ENCODE measurements at places on chromosomes 7 and 10. TPM values are rescaled to one million over a fixed set of nuclear protein-coding genes. Genes with fewer than 3 reads are reported as not detected.

GRCh38 chr7:22663357-22663718 lies 63.7 kb upstream of the IL6 start:
- DNase-seq: no peak

GRCh38 chr10:64648915-64649314 lies 1127.7 kb downstream of the REEP3 start:
- no peak for DNase-seq

DNA sequence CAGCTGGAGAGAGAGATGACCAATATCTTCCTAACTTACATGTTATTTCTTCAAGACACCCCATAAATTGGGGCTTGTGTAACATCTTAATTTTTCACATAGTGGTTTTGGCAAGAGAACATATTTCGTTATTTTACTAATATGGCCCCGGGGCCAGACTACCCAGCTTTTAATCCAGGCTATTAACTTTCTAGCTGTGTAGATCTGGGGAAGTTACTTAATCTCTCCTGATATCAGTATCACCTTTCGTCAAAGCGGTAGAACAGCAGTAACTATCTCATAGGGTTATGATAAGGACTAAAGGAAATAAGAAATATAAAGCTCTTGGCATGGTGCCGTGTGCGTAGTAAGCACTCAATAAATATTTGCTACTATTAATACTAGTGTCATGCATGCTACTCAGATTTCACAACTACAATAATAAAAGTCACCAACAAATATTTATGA lies 71.6 kb upstream of the LYZL1 start:
- no peak for DNase-seq

- DNase-seq: no peak
These were observed 138.0 kb upstream of the ANK3 start for GRCh38 chr10:60527676-60528075.

DNA sequence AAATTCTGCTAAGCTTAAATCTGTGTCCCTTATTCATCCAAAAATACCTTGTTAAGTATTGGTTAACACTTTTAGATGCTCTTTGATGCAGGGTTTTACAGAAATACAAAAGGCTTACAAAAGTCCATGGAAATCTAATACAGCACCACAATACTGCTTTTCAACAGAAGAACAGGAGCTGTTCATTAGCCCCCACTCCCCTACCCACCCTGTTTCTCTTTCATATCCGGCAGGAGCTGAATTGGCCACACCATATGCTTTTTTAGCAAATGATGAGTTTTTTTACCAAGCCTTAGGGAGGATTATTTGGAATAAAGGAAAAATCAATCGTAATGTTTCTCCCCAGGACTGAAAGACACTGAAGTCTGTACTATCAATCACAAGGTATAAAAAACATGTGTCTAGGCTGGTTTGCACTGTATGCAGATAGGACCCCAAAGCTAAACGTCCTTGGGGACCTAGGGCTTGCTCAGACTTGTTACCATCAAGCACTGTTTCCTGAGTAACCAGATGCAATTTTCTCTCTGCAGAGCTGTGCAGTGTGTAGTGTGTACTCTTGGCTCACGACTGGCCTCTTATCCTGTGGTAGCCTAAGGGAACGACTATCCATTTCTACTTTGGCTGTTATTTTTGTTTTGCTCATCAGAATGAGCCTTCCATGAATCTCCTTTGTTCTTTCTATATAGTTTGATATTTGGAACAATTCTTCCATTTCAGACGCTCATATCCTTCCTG lies 143.3 kb upstream of the LRGUK start:
- DNase-seq: no peak

- peak; percentile 65 for DNase-seq
These were observed 28.1 kb downstream of the ARL4A start for GRCh38 chr7:12715372-12716133.

DNA sequence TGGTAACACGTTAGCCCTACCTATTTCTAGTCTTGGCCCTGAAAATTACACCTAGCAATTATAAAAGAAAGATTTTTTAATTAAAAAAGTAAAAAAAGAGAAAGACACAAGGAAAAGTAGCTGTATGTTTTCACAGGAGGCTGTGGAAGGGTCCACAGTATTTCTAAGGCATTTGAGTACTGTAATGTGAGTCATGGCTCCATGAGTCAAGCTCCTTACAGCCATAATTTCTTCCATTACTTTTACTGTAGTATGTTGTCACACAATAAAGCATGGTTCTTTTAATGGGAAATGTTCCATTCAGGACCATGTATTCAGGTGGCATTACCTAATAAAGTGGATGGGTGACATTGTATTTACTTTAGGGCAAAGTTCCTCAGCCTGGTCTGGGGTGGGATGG lies 113.4 kb downstream of the GPR37 start:
- no peak for DNase-seq

DNA sequence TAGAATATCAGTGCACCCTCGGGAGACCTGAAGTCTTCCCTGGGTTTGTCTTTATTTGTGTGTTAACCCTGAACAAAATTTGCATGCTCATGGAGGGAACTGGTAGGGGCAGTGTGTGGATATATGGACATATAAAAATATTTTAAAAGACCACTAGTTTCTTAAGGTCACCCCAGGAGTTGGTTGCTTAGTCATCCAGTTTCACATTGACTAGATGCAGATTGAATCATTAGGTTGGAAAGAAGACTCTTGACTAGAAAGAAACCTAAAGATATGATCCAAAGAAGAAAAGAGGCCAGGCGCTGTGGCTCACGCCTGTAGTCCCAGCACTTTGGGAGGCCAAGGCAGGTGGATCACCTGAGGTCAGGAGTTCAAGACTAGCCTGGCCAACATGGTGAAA lies 137.1 kb downstream of the KAT6B start:
- DNase-seq: no peak

DNA sequence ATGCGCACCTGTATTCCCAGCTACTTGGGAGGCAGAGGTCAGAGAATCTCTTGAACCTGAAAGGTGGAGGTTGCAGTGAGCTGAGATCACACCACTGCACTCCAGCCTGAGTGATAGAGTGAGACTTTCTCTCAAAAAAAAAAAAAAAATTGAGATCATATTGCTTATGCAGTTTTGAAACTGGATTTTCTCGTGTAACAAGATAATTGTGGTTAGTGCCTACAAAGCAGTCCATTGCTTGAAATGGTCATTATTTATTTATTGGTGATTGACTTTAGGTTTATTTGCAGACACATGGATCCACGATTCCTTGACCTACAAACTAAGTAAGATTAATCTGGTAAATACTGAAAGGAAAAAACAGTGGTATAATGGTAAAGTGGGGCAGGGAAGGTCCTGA lies 149.8 kb downstream of the TAX1BP1 start:
- DNase-seq: no peak

GRCh38 chr10:73998929-73999691 lies 1.2 kb downstream of the VCL start:
- peak; percentile 94 for DNase-seq

DNA sequence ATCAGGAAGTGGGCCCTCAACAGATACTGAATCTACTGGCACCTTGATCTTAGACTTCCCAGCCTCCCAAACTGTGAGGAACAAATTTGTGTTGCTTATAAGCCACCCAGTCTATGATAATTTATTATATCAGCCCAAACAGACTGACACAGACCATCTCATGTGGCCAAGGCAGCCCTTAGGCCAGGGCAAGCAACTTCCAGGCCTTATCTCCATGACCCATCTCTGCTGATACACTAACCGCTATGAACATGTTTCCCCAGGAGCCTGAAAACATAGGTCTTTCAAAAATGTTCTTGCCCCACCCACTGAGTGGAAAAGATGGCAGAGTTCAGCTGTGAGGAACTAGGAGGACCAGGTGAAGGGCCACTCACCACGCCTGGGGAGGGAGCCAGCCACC lies 3.2 kb upstream of the BLOC1S2 start:
- DNase-seq: no peak

DNA sequence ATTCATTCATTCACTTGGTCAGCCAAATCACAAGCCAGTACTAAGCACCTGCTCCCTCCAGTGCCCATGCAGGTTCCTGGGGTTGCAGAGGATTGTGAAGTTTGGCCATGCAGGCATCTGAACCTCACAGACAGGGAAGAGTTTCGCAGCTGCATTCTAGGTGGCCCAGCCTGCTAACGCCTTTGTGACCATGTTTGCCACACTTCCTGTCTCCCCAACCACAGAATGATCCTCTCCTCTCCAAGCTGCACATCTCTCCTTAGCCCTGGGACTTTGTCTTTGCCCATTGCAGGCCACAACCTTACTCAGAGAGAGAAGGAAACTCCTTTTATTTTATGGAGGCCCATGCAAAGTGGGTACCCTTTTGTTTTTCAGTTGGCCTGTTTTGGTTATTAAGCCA lies 31.8 kb downstream of the EPDR1 start:
- no peak for DNase-seq

Gene CELF2
- 28.7 TPM for total RNA-seq

Gene CDK1
- 3.2 TPM for total RNA-seq

Gene NKX1-2
- total RNA-seq: not detected

Gene AS3MT
- 17.3 TPM for total RNA-seq

Gene BTBD16
- not detected for total RNA-seq

Gene PTN
- 11.6 TPM for total RNA-seq

Gene SPOCK2
- 12.1 TPM for total RNA-seq

Measured in thyroid gland (tissue), 4 donors.